ENCODE measurements at places on chromosomes 2 and 18.

GRCh38 chr2:155372969-155373368 is 674.5 kb downstream of the KCNJ3 start:
- no peaks in the 10 kb centered on the region for H3K4me1 ChIP-seq
- H3K27me3 ChIP-seq = no peaks in the 10 kb centered on the region
- H3K27ac ChIP-seq = no peak overlapping the region

- DNase-seq = no peak
- no peaks in the 10 kb centered on the region for H3K36me3 ChIP-seq
- H3K4me1 ChIP-seq = no peaks in the 10 kb centered on the region
Measured at GRCh38 chr2:117875786-117876185, 61.3 kb downstream of the DDX18 start.

- H3K27me3 ChIP-seq = no peaks in the 10 kb centered on the region
- no peaks in the 10 kb centered on the region for H3K4me1 ChIP-seq
- H3K36me3 ChIP-seq = no peaks in the 10 kb centered on the region
- H3K27ac ChIP-seq = no peak overlapping the region
- no peak overlapping the region for H3K4me3 ChIP-seq
- DNase-seq = no peak
Measured at GRCh38 chr2:48860380-48860779, 104.9 kb upstream of the LHCGR start.

GRCh38 chr2:182715892-182716649 is at the start of gene DNAJC10:
DNAJC10 (plus strand) TSS chr2:182716257; CDS start chr2:182718087, 1,830 bp downstream.
- peaks cover 27% of the 10 kb centered on the region for H3K4me1 ChIP-seq
- H3K4me3 ChIP-seq = peak within 1 kb of the TSS; percentile 91
- H3K36me3 ChIP-seq = no peaks in the 10 kb centered on the region
- H3K27ac ChIP-seq = peak within 1 kb of the TSS; percentile 77
- DNase-seq = peak; percentile 47
- H3K27me3 ChIP-seq = no peaks in the 10 kb centered on the region

DNA sequence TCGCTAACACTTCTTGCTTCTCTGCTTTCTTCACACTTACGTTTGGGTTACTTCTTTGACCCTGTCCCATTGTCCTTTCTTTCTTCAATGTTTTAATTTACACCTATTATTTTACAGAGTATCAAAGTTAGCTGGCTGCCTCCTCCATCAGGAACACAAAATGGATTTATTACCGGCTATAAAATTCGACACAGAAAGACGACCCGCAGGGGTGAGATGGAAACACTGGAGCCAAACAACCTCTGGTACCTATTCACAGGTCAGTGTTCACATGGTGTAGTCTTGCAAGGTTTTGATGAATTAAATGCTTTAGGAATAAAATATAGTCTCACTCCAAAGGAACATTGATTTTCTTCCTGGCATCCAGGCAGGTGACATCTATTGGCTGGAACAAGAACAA is 919.0 kb downstream of the MBD2 start:
- no peak for DNase-seq
- no peaks in the 10 kb centered on the region for H3K4me1 ChIP-seq
- H3K4me3 ChIP-seq = no peak overlapping the region
- no peaks in the 10 kb centered on the region for H3K27me3 ChIP-seq

DNA sequence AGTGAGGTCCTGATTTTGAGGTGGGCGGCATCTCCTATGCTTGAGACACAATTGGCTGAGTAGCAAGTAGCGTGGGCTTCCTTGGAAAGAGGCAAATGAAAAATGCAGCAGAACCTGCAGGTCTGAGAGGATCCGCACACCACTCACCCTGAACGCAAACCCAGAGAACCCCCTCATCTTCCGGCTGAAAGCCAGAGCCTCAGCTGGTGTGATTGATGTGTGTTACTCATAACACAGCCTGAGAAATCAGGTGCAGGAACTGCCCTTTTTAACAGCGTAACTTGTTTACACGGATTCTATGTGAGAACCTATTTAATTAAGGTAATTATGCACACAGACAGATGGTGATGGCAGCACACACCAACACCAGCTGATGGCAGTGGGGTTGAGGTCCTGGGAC is 123.4 kb downstream of the MRO start:
- H3K27ac ChIP-seq = no peak overlapping the region
- H3K4me3 ChIP-seq = no peak overlapping the region
- no peak for DNase-seq
- no peaks in the 10 kb centered on the region for H3K4me1 ChIP-seq

GRCh38 chr2:120497261-120497977 is 151.5 kb downstream of the INHBB start:
- H3K4me3 ChIP-seq = no peak overlapping the region
- H3K27me3 ChIP-seq = no peaks in the 10 kb centered on the region
- DNase-seq = no peak
- H3K4me1 ChIP-seq = no peaks in the 10 kb centered on the region
- no peaks in the 10 kb centered on the region for H3K36me3 ChIP-seq

- H3K27me3 ChIP-seq = no peaks in the 10 kb centered on the region
- no peak for DNase-seq
- no peak overlapping the region for H3K27ac ChIP-seq
- no peaks in the 10 kb centered on the region for H3K36me3 ChIP-seq
Measured at GRCh38 chr2:19864381-19864780, 37.4 kb downstream of the TTC32 start.

- H3K27ac ChIP-seq = no peak overlapping the region
- H3K4me1 ChIP-seq = no peaks in the 10 kb centered on the region
- H3K4me3 ChIP-seq = no peak overlapping the region
- H3K36me3 ChIP-seq = no peaks in the 10 kb centered on the region
- DNase-seq = no peak
Measured at GRCh38 chr18:4352746-4353551, 102.2 kb downstream of the DLGAP1 start.

GRCh38 chr2:132384491-132385151 is 32.0 kb upstream of the GPR39 start:
- H3K36me3 ChIP-seq = no peaks in the 10 kb centered on the region
- H3K27me3 ChIP-seq = no peaks in the 10 kb centered on the region
- H3K4me1 ChIP-seq = no peaks in the 10 kb centered on the region
- no peak overlapping the region for H3K4me3 ChIP-seq

GRCh38 chr2:241197947-241198346 is 9.5 kb downstream of the ANO7 start:
- no peaks in the 10 kb centered on the region for H3K27me3 ChIP-seq
- H3K4me3 ChIP-seq = no peak overlapping the region
- no peak for DNase-seq
- H3K36me3 ChIP-seq = no peaks in the 10 kb centered on the region
- no peaks in the 10 kb centered on the region for H3K4me1 ChIP-seq
- no peak overlapping the region for H3K27ac ChIP-seq

DNA sequence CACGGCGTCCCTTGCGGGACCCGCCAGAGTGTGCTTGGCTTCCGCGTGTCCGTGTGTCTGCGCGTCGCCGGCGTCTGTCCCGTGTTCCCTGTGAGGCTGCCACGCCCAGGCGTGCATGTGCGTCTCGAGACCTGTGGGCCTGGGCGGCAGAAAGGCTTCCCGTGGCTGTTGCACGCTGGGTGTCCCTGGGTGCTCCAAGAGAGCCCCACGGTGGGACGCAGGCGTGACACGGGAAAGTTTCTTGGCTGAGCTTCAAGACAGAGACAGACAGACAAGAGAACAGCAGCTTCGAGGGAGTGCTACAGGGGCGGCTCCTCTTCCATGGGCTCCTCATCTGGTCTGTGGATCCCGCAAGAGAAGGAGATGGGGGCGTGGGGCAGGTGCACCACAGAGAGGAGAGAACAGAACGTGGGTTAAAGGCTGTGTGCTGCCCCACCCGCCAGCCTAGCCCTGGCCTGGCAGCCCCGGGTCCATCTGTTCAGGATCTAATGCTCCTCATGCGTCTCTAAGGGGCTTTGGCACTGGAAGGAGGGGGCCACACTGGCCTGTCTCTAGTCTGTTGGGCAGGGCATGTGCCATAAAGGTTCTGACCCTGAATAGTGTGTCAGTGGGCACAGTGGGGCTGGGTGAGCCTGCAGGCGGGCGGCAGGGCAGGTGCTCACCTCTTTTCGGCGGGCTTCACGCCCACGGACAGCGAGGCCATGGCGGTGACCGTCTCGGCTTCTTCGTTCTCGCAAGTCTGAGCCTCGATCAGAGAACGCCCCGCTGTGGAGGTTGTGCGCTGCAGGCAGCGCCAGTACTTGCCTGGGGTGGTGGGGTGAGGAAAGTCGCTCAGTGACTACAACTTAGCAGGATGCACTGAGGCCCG is 205.1 kb downstream of the TWIST2 start:
- H3K27ac ChIP-seq = no peak overlapping the region
- DNase-seq = no peak
- H3K4me3 ChIP-seq = no peak overlapping the region
- no peaks in the 10 kb centered on the region for H3K4me1 ChIP-seq
- H3K27me3 ChIP-seq = no peaks in the 10 kb centered on the region

GRCh38 chr2:197345846-197346370 is 35.3 kb upstream of the ANKRD44 start:
- no peaks in the 10 kb centered on the region for H3K4me1 ChIP-seq
- no peaks in the 10 kb centered on the region for H3K27me3 ChIP-seq
- H3K27ac ChIP-seq = no peak overlapping the region
- no peak overlapping the region for H3K4me3 ChIP-seq

DNA sequence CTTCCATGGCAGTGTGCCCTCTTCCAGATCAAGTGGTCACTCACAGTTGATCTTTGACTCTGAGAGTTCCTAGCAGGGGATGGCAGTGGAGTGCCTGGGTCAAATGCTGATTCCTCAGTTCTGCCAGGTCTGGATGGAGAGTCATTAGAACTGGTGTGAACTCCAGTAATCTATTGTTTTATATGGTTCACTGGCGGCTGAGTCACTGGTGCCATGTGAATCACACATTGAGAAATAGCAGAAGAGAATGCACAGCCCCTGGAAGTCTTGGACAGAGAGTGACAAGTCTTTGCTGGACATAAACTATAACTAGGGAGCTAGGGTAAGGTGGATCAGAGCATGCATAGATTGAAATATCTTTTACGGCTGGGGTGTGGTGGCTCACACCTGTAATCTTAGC is 86.9 kb downstream of the EIF2AK3 start:
- H3K36me3 ChIP-seq = no peaks in the 10 kb centered on the region
- no peak overlapping the region for H3K27ac ChIP-seq
- no peaks in the 10 kb centered on the region for H3K27me3 ChIP-seq
- H3K4me3 ChIP-seq = no peak overlapping the region

GRCh38 chr2:211879323-211879722 is 659.3 kb downstream of the ERBB4 start:
- no peaks in the 10 kb centered on the region for H3K4me1 ChIP-seq
- H3K4me3 ChIP-seq = no peak overlapping the region
- DNase-seq = no peak

DNA sequence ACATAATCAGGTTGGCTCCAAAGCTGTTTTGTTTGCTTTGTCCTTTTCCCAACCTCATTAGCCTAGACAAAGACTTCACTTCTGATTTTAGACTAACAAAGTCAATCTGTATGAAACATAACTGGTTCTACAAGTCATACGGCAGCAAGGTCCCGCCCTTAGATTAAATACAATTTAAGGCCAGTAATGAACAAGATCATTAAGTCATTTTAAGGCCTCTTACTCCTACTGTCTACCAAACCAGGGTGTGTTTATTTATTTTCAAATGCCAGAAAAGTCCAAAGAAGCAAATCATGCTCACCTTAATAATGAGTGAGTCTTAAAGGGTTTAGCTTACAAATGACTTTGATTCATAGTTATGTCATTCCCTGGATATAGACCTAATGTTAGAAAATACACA is 148.4 kb upstream of the ACVR2A start:
- no peak overlapping the region for H3K27ac ChIP-seq
- no peak overlapping the region for H3K4me3 ChIP-seq
- no peaks in the 10 kb centered on the region for H3K4me1 ChIP-seq
- H3K36me3 ChIP-seq = no peaks in the 10 kb centered on the region
- DNase-seq = no peak

DNA sequence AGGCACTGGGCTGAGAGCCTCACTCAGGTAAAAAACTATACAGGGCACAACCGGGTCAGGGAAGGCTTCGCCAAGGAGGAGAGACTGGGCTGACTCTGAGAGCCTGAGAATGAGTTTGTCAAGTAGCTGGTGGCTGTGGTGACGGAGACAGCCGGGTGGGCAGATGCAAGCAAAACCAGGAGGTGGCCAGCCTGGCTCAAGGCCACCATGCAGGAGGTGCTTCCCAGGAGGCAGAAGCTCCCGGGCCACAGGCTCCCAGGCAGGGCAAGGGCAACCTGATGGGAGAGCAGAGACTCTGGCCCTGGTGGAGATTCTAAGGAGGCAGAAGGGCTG is 2.9 kb upstream of the INHBB start:
- no peaks in the 10 kb centered on the region for H3K36me3 ChIP-seq
- H3K4me1 ChIP-seq = peaks cover 27% of the 10 kb centered on the region
- peak overlapping the region; percentile 3 for H3K27ac ChIP-seq
- no peak for DNase-seq

- no peaks in the 10 kb centered on the region for H3K36me3 ChIP-seq
- no peaks in the 10 kb centered on the region for H3K27me3 ChIP-seq
- no peak for DNase-seq
Measured at GRCh38 chr18:35019933-35020332, 21.3 kb upstream of the MAPRE2 start.

DNA sequence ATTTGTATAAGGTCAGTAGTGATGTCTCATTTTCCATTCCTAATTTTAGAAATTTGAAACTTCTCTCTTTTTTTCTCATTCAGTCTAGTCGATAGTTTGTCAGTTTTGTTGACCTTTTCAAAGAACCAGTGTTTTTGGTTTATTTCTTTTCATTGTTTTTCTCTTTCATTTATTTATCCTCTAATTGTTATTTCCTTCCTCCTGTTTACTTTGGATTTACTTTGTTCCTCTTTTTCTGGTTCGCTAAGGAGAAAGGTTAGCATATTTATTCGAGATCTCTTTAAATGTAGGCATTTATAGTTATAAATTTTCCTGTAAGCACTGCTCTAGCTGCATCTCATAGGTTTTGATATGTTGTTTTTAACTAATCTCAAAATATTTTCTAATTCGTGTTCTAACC is 65.1 kb upstream of the TXNDC2 start:
- H3K27me3 ChIP-seq = no peaks in the 10 kb centered on the region
- no peaks in the 10 kb centered on the region for H3K36me3 ChIP-seq
- H3K27ac ChIP-seq = no peak overlapping the region
- H3K4me3 ChIP-seq = no peak overlapping the region
- H3K4me1 ChIP-seq = peaks cover 22% of the 10 kb centered on the region

- no peak for DNase-seq
- no peak overlapping the region for H3K27ac ChIP-seq
- H3K36me3 ChIP-seq = no peaks in the 10 kb centered on the region
- no peaks in the 10 kb centered on the region for H3K27me3 ChIP-seq
- H3K4me3 ChIP-seq = no peak overlapping the region
- H3K4me1 ChIP-seq = no peaks in the 10 kb centered on the region
Measured at GRCh38 chr2:57862153-57862552, 184.5 kb upstream of the VRK2 start.

DNA sequence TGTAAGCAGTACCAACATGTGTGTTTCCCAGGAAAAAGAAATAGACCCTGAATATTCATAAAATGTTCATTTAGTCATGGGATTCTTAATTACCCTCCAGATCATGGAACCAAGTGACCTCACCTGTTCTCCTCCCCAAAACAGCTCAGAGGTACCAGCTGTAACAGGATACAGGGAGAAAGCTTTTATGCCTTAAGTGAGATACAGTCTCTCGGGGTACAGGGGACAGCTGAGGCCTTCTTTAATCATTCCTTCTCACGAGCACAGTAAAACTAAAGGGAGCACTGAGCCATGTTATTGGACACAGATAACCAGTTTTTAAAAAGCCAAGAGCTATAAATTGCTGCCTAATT is 16.6 kb downstream of the EPHA4 start:
- H3K27me3 ChIP-seq = no peaks in the 10 kb centered on the region
- DNase-seq = no peak
- H3K27ac ChIP-seq = no peak overlapping the region
